ENCODE measurements at places on chromosomes 12 and 14.

DNA sequence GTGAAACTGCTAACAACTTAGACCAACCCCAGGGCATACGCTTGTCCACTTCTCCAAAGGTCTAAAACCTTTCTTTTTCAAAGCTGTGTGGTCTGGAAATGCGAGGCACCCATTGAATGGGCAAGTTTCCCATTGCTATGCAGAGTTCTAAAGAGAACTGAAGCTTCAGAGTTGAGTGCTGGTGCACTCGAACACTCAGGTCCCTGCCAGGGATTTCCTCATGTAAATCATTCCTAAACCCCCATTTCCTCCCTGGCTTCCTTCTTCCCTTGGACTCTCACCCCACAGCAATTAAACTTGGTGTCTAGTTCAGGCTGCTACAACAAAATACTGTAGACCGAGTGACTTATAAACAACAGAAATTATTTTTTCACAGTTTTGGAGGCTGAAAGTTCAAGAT lies 2.2 kb upstream of the PXN start:
- DNase-seq: no peak

- DNase-seq: no peak
Observed at GRCh38 chr14:39038542-39038941, 64.5 kb downstream of the SEC23A start.

DNA sequence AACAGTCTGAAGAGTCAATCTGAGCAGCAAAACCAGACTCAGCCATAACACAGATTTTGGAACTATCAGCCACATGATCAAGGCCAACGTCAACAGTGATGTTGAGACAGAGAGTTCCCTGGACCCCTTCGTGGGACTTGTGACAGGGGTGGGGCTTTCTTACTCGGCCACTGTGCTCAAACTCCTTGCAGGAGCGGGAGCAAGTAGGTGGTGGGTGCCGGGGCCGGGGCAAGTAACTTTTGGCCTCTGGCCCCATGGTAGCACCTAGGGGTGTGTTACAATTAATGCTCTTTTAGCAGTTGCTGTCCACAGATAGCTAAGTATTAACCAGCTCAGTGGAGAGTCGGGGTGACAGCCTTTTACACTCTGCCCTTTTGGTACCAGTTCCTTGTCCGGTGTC lies 384.4 kb downstream of the NUAK1 start:
- DNase-seq: no peak

GRCh38 chr12:47969845-47970244 lies 6.4 kb downstream of the TMEM106C start:
- no peak for DNase-seq

DNA sequence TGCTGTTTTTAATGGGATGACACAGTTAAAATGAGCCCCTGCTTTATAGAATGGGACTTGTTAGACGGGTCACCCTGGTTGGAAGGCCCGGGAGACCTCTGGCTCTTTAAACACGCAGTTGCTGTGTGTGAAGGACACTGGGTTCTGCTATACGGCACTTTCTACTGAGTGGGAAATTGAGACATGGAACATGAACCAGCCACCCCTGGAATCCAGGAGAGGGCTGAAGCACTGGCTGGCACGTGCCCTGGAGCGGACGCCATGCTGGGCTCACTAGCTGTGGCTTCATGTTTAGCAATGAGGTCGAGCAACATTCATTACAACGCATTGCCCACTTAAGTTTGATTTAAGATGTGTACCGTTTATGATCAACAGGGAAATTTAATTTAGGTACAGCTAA lies 23.9 kb downstream of the CACNA1C start:
- DNase-seq: no peak

- DNase-seq: no peak
Observed at GRCh38 chr12:65894088-65894487, 69.8 kb downstream of the HMGA2 start.

DNA sequence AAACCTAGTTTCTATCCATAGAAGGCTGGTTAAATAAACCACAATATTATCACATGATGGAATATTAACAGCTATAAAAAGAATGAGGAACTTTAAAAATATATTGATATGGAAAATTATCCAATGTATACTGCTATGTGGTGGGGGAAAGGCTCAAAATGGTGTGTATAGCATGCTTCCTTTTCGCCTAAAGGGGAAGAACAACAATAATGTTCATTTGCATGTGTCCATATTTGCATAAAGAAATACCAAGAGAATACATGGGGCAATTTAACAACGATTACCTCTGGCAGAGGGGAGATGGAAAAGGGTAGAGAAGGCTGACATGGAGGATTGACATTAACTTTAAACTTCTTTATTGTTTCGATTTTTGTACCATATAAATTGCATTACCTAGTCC lies 121.3 kb upstream of the PARP11 start:
- no peak for DNase-seq

All from D341Med (cell line).